ENCODE measurements at places on chromosomes 7 and 10.
A peak's percentile ranks its signal among the peaks of the same experiment; 100 is the strongest.

- DNase-seq, result peak; percentile 32
These were observed at the start of gene CPED1 for GRCh38 chr7:120988591-120989256. CPED1 (plus strand) TSS chr7:120988711; CDS start chr7:120989622, 911 bp downstream.

GRCh38 chr7:102253066-102253972 is 33.3 kb upstream of the SH2B2 start:
- no peak for DNase-seq

- no peak for DNase-seq
These were observed 124.7 kb upstream of the UNC5B start for GRCh38 chr10:71087622-71088021.

DNA sequence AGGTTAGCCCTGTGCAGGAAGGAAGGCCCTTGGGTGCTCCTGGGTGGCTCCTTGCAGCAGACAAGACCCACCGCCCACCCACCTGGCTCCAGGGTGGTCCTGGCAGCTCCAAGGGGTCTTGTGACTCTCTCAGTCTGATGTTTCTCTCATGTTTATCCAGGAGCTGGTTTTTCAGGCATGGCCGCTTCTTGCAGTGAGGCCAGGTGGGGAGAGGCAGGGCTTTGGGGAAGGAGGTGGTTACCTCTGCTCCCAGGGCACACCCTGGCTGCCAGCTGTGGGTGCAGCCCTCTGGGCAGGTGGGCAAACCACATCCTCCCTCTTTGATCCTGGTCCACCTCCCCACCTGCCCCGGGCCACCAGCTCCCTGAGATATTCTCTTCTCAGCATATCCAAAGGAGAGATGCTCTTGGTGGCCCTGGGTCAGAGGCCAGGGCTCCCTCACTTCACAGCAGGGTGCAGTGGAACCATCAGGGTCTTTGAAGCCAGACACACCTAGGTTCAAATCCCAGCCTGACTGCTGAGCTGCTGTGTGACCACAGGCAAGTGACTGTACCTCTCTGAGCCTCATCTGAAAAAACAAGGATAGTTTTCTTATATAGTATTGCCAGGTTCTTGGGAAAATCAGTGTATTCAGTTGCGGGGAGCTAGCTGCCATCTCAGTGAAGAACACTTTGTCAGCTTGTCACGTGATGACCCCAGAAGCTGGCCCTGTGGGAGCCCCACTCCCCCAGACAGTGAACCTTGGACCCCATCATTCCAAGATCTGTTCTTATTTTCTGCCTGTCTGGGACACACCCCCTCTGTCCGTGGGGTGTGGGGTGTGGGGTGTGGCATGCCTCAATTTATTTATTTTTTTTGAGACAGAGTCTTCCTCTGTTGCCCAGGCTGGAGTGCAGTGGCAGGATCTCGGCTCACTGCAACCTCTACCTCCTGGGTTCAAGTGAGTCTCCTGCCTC is 11.5 kb downstream of the GTF2IRD1 start:
- no peak for DNase-seq

GRCh38 chr7:83156006-83156405 is 6.7 kb downstream of the PCLO start:
- DNase-seq, result no peak

GRCh38 chr7:111734954-111735660 is 172.8 kb upstream of the IMMP2L start:
- DNase-seq, result no peak
